HepG2 (cell line): ENCODE measurements at places on chromosomes 5 and 9.

DNA sequence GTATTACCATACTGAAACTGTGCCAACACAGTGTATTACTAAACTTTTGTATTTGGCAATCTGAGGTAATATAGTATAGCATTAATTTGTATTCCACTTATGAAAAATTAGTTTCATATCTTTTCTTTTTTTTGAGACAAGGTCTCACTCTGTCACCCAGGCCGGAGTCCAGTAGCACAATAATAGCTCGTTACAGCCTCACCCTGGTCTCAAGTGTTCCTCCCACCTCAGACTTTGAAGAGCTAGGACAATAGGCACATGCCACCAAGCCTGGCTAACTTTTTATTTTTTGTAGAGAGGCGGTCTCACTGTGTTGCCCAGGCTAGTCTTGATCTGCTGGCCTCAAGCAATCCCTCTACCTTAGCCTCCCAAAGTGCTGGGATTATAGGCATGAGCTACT is 36.1 kb downstream of the POLK start:
- no peak for DNase-seq

- no peak for DNase-seq
These were observed 7.8 kb downstream of the MRPS2 start for GRCh38 chr9:135508211-135508820.

- DNase-seq: no peak
These were observed 14.2 kb upstream of the AHRR start for GRCh38 chr5:307306-307705.

- DNase-seq: no peak
These were observed 50.5 kb downstream of the SH3TC2 start for GRCh38 chr5:149012350-149012749.

GRCh38 chr9:123999661-124000060 is 11.9 kb upstream of the LHX2 start:
- DNase-seq: no peak

- DNase-seq: no peak
These were observed 16.5 kb upstream of the RARS1 start for GRCh38 chr5:168469816-168470215.

- no peak for DNase-seq
These were observed 205.5 kb upstream of the EFNA5 start for GRCh38 chr5:107876261-107876660.

DNA sequence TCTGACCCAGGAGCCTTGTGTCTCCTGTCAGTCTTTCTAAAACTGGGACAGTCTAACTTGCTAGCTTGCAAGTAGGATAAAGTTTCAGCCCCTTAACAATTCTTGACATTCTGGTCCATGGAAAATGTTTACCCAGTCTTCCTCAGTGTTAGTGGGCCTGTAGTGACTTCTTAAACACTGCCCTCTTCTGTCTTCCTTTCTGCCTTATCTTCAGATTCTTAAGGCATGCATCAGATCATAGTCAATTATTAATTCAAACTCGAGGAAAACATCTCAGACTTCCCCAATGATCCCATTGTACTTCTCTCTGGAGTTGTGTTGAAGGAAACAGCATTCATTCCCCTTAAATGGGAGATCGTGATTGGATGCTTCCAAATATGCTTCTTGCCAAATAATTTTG is 1199.8 kb downstream of the DTWD2 start:
- DNase-seq: no peak
